Smooth muscle cell of the pulmonary artery (primary cell): ENCODE measurements at places on chromosomes 16 and 17. TPM values are rescaled to one million over a fixed set of nuclear protein-coding genes. Genes with fewer than 3 reads are reported as not detected.

SYCE1L gene
- 0.40 TPM in 1 of 2 replicates, not detected in the other for total RNA-seq

MT1A gene
- 1.1 TPM in 1 of 2 replicates, not detected in the other for total RNA-seq

DPEP3 gene
- total RNA-seq = not detected in 2 replicates

ZSCAN10 gene
- total RNA-seq = not detected in 2 replicates

ABCC6 gene
- 0.65 and 0.76 TPM in 2 replicates for total RNA-seq
